Effector memory CD8-positive, alpha-beta T cell (primary cell): ENCODE measurements at places on chromosomes 12 and 14.

GRCh38 chr12:73445658-73446324, 1091.8 kb upstream of the ATXN7L3B start:
- DNase-seq: no peak

- no peak for DNase-seq
Observed at GRCh38 chr14:44204061-44204835, 302.8 kb downstream of the FSCB start.

GRCh38 chr12:68100241-68100640, 59.3 kb downstream of the IFNG start:
- no peak for DNase-seq

GRCh38 chr14:106549064-106549463, 1022.7 kb downstream of the TMEM121 start:
- DNase-seq: no peak

- no peak for DNase-seq
Observed at GRCh38 chr12:120094485-120094884, 22.1 kb downstream of the RAB35 start.

DNA sequence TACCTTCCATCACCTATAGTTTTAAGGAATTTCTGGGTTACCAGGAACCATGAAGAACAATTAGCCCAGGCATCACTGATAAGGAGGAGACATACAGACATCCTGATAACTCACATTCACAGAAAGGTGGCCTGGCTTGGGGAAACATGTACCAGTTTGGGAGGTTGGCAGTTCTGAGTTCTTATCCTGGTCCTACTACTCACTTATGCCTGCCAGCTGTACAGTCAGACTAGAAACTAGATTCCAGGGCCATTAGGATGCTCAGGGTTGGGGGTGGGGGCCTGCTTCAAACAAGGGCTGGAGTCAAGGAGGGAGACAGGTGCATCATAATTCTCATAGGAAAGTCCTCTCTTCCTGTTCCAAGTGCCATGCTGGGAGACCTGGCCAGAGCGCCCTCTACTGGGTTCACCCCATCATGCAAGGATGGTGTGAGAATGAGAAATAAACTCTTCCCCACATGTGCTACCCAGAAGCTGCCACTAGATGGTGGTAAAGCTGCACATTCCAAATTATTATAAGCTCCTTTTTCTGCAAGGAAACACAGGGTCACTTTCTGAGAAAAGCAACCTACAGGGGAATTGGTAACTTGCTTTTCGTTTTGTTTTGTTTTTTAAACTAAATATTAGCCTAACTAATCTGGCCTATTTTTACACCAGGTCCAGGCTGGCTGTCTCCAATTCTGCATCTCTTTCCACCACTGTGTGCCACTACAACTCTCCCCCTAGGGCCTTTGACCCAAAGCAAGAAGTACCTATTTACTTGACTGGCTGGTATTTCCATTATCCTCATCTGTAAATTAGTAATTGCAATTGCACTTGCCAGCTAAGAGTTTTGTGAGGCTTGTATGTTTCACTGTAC, 14.5 kb downstream of the OAS2 start:
- peak; percentile 57 for DNase-seq

- DNase-seq: no peak
Observed at GRCh38 chr14:100955201-100955600, 51.7 kb upstream of the RTL1 start.

GRCh38 chr14:24179961-24180796, 8.3 kb downstream of the REC8 start:
- DNase-seq: no peak
